ENCODE measurements at places on chromosomes 12 and 14.

- no peak for DNase-seq
Observed at GRCh38 chr12:42299392-42300308, 26.2 kb downstream of the ZCRB1 start.

GRCh38 chr14:36503771-36504741 is 16.0 kb downstream of the NKX2-1 start:
- DNase-seq, result no peak

GRCh38 chr12:95460896-95461295 is 13.1 kb upstream of the METAP2 start:
- DNase-seq, result no peak

- DNase-seq, result no peak
Observed at GRCh38 chr12:20599757-20600156, 95.4 kb upstream of the SLCO1C1 start.

GRCh38 chr12:31353750-31354708 is 28.1 kb upstream of the SINHCAF start:
- no peak for DNase-seq

DNA sequence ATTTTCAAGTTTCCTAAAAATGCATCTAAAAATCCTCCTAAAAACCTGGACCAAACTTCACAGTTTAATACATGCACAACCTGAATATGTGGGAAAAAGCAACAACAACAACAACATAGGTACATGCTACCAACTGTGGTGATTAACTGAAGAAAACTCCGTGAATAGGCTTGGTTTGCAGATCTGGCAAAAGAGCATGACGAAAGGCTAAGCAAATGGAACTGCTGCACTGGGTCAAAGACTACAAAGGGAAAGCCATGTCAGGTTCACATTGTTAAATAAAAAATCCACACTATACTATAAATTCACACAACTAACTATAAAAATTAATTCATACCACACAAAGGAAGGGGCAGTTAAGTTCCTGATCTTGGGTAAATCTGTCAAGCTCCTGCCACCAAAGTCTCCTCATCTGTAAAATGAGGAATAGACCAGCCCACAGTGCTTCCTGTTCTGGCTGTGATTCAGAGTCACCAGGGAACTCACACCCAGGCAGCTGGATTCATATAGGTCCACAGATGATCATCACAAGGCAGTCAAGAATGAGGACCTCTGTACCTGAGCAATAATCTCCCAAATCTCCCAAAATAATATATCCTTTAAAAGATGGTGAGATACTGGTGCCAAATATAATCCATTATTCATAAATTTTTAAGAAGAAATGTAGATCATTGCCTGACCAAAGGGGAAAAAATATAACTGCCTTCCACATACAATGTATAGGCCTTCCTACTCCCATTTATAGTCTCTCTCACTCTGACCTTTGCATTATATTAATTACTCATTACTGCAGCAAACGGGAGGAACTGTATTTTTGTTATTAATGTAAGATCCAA is 7.0 kb downstream of the CORO1C start:
- DNase-seq, result no peak

GRCh38 chr12:81949841-81950308 is 190.7 kb upstream of the PPFIA2 start:
- no peak for DNase-seq

- DNase-seq, result no peak
Observed at GRCh38 chr14:32189811-32190210, 12.0 kb upstream of the RNU6-7 start.

DNA sequence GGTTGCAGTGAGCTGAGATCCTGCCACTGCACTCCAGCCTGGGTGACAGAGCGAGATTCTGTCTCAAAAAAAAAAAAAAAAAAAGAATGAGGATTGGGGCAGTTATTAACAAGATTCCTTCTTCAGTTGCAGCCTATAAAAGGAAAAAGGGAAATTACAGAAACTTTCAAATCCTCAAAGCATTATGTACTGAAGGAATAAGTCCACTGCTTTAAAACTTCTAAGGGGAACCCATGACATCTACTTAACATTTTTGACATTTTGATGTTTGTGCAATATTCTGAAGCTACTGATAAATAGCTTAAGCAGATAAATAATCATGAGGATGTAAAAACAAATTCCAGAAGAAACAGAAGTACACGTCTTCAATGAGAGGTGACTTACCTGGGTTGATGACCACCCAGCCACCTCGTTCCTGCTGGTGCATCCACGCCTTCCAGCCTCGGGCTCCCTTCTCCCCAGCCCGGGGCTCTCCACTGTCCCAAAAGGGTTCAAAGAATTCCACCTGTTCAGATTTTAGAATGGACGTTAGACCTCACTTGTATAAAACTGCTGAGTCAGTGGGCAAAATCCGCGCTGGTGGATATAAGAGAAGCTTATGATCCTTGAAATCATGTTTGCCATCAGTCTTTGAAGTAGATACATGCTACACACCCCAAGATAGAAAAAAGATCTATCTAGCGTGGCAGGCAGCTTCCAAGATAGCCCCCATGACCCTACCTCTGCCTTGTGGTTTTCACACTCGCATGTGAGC is 33.7 kb downstream of the NRDE2 start:
- no peak for DNase-seq

DNA sequence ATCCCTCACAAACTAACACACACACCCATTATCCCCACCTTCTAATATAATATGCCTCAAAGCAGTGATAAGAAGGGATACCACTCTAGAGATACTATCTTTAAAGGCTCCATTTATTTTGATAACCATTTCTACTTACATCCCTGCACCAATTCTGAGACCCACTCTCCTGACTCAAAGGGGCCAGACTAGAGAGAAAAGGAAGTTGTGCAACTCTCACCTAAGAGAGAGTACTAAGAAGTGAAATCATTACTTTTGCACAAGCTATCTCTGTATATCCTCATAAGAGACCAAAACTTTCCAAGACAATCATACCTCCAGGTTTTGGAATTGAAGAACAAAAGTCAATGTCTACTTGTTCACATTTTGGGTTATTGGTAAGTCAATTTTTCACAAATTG is 45.4 kb upstream of the USP15 start:
- DNase-seq, result no peak

GRCh38 chr12:122834921-122835749 is at the start of gene HIP1R:
HIP1R (plus strand) TSS chr12:122835457; CDS start chr12:122835551, 94 bp downstream.
- no peak for DNase-seq

GRCh38 chr12:4269279-4269991 is 4.1 kb upstream of the CCND2 start:
- DNase-seq, result peak; percentile 74

DNA sequence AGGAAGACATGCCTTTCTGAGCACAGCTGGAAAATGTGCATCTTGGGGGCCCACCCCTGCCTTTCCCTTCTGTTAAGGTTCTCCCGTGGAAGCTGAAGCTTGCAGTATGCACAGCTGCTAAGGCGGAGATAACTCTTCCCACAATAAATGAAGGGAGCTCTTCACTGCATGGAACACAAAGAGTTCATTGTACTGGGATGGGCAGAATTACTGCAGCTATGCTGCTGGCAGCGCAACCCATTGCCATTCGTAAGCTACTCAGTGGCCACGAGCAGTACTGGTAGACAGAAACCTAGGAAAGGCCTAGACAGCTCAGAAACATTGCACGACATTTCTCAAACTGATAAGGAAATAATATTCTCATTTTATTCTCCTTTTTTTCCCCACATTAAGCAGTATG is 310.2 kb downstream of the MDGA2 start:
- no peak for DNase-seq

- no peak for DNase-seq
Observed at GRCh38 chr14:22939684-22940083, 10.5 kb upstream of the PRMT5 start.

GRCh38 chr12:78191611-78192010 is 360.9 kb downstream of the NAV3 start:
- no peak for DNase-seq

- DNase-seq, result no peak
Observed at GRCh38 chr12:85457016-85457415, 177.0 kb downstream of the ALX1 start.

DNA sequence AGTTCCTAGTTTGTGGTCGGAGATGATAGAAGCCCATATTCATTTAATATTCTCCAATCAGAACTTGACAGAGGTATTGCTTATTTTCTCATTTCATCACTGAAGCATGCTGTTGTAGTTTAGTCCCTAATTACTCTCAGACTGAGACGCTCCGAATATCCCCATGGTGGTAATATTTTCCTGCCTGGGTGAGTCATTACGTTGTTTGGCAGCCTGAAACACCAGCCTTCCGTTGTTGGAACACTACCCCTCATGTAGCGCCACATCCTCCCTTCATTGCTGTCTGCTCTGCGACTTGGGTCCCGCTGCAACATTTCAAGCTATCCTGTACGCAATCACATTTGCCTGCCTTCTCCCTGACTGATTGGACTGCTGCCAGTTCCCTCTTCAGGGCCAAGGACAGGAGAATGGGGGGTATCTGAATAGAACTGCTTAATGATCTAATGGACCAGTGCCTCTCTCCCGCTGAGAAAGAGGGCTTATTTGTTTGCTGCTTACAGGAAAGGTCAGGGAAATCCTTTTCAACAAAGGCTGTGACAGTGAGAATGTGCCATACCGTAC is 369.1 kb downstream of the NPAS3 start:
- DNase-seq, result no peak

DNA sequence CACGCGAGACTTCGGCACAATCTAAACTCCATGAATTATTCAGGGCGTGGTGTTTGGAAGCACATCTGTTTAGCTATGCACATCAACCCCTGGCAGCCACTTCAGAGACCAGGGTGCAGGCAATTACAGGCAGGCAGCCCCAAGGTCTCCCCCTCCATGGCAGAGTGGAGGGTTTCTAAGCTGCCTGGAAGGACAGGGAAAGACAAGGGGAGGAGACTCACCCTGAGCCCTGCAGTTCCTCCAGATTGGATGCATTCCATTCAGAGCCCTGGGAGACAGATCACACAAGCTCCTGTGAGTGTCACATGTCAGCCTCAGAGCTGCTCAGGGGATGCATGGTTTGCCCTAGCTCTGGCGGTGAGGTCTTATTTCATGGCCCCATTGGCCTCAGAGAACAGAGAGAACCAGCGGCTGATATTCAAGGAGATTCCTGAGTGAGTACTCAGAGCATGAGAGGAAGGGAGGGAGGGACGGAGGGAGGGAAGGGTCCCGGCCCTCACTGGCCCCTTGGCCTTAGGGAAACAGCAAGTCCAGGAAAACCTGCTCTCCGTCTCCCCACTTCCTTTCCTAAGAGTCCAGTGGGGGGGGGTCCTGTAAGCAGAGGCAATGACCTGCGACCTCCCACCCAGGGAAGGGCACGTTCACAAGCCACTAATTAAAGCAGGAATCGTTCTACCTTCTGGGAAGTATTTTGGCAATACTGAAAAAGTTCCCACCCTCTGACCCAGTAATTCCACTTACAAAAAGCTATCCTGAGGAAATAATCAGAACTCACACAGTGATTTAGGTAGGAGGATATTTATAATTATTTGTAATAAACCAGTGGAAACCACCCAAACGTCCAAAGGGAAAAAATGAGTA is 55.1 kb downstream of the SSH1 start:
- DNase-seq, result no peak

DNA sequence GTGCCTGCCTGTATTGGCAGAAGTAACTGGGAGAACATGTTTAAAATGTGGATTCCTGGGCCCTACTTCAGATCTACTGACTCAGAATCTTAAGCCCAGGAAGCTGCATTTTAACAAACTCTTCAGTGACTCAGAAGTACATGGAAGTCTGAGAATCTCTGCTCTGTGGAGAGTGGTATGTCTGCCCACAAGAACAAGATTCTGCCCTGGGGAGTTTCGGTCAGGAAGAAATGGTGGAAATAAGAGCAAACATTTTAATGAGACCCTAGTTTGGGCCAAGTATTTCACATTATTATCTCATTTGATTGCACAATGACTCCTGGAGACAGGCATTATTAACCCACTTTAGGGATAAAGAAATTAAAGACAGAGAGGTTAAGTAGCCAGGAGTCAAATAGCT is 8.2 kb downstream of the ALDH1L2 start:
- no peak for DNase-seq

DNA sequence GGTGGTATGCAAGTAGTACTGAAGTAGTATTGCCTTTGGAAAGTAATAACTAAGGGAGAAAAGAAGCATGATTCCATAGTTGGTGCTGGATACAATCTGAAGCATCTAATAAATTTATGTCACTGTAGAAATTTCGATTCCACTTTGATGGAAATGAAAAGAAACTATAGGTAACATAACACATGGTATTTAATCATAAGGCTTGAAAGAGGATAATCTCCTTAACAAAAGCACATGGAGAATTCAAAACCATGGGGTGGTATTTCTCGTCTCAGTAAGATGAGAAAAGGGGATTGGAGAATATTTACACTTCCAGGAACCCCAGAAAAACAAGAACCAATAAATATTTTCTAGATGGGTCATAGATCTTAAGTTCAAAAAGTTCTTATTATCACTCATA is 72.7 kb downstream of the NDUFA12 start:
- DNase-seq, result no peak

DNA sequence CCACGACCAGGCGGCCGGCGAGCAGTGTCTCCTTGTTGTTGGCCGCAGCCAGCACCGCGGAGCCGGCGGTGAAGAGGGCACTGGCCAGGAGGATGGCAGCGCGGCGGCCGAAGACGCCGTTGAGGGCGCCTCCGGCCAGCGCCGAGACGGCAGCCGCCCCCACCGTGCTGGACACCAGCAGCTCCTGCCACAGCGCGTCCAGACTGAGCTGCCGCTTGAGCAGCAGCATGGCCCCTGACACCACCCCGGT is 691 bp downstream of the SLC2A13 start:
- DNase-seq, result no peak

GRCh38 chr14:81519200-81520011 is 14.2 kb downstream of the SEL1L start:
- DNase-seq, result no peak

DNA sequence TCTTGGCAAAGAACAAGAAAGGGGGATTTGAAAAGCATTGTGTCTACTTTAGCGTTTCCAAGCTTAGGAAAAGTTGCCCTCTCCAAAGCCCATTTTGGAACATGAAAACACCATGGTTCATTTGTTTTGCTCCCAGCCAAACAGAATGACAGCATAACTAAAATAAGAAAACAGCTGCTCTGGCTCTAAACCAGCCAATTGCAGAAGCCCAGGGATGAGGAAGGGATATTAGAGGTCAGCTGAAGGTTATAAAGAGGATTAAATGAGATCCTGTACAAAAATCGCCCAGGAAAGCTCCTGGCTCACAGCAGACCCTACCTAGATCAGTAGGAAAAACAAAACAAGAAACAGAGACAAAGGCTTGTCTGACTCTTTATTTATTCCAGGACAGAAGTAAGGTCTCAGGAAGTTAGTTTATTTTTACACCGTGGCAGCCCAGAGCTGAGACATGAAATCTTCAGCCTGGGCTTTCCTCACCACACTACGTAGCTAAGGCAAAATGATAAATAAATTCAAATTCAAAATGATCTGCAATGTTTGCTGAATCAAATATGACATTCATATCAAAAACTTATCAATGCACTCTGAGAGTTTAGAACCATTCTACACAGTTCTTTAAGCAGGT is 25.9 kb downstream of the SPX start:
- no peak for DNase-seq

DNA sequence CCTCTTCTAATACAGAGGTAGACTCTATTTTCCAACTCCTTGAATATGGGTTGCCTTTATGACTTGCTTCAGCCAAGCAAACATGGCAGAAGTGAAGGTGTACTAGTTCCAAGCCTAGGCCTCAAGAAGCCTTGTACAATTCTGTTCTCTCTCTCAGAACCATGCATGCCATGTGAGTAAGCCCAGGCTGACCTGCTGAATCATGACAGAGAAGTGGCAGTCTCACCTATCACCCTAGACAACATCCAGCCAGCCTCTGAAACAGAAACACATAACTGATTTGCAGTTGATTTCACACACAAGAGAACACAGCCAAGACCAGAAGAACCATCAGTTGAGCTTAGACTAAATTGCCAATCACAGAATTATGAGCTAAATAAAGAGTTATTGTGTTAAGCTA is 157.2 kb downstream of the GARIN6 start:
- no peak for DNase-seq

Measured in left renal cortex interstitium (tissue), 4 donors.